Activated CD8-positive, alpha-beta memory T cell treated with anti-CD3 and anti-CD28 coated beads, Interleukin-2, amount 10 ng/mL, durations not matched to agents 7 days and 5 days (primary cell): ENCODE measurements at places on chromosomes 16 and 17.

- DNase-seq: peak; percentile 53
These were observed 20.9 kb downstream of the SOCS1 start for GRCh38 chr16:11234884-11235702.

DNA sequence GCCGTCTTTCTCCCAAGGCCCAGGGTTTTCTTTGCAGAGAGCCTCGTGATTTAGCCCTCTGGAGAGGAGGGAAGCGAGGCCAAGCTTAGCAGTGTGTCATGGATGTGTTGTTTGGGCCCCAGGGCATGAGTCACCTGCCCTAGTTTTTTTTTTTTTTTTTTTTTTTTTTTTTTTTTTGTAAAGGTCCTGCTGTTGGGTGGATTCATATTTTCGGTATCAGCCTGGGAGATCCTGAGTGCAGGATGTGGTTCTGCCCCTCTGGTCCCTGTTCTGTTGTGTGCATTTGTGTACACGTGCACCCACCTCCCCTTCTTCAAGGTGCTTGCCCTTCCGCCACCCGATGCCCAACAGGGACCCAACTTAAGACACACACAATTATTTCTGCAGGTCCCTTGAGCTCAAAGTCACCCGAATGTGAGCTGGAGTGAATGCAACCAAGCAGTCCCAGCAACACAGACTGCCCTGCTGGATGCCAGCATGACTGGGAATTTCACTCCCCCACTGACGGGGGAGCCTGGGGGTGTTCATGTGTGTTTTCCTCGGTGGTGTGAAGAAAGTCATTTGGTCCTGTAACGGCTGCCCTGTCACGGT lies 265.8 kb upstream of the TNRC6C start:
- peak; percentile 51 for DNase-seq

DNA sequence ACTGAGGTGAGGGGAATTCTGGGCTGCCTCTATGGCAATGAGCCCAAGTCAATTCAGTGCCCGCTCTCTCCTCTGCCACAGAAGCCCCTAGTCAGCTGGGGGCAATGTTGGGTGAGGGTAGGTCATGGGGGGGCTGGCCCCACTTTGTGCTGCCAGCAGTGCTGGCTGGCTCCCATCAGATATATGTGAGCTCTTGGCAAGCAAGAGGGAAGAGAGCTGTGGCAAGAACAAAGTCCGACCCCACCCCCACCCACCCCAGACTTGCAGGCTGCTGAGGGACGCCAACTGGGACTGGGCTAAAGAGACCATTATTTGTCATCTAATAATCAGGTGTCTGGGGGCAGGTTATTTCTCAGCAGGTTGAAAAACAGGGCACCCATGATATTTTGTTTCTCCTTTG lies 89.4 kb downstream of the YPEL2 start:
- no peak for DNase-seq

DNA sequence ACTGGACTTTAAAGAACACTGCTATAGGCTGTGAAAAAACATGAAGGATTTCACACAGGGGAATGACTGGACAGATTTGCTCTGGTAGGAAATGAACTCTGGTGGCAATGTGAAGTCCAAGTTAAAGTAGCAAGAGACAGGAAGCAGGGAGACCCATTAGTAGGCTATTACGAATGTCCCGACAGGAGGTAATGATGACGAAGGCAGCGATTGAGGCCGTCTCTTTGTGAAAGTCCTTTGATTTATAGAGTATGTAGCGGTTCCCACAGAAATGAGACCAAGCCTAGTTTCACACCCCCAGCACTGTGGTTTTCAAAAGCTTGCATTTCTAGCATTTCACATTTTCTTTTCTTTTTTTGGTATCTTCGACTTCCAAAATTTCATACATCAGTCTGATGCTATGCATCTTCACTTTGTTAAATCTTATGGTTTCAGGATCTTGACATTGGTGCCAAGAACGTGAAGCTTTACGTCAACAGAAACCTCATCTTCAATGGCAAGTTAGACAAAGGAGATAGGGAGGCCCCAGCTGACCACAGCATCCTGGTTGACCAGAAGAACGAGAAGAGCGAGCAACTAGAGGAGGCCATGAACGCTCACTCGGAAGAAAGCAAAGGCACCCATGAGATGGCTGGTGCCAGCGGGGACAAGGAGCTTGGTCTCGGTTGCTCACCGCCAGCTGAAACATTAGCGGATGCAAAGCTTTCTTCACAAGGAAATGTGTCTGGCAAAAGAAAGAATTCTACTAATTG lies 189.8 kb downstream of the KATNIP start:
- no peak for DNase-seq

GRCh38 chr16:8845699-8846298 lies 23.0 kb downstream of the CARHSP1 start:
- DNase-seq: no peak

- DNase-seq: no peak
These were observed 162.5 kb upstream of the CNTNAP4 start for GRCh38 chr16:76114681-76115080.

DNA sequence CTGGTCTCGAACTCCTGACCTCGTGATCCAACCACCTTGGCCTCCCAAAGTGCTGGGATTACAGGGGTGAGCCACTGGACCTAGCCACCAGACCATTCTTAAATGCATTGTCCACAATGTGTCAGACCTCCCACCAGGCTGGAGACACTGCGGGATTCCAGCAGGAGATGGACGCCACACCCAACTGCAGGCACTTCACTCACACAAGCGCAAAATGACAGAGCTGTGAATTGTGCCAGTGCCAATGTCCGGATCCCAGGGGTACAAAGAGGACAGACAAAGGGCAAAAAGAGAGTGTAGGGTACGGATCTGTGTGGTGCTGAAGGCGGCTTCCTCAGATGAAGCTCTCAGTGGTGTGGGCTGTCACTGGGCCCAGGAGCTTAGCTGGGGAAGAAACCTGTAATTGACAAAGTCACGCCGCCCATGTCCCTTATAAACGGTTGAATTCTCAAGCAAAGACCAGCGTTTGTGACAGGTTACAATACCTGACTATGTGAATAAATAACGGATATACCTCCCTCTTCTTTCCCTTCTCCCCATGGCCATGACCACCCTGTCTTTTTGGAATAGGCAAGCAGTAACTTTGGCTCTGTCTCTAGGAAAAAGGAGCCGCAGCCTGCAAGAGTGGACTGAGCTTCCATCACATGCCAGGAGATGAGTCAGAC lies 40.0 kb downstream of the HS3ST3A1 start:
- DNase-seq: no peak

DNA sequence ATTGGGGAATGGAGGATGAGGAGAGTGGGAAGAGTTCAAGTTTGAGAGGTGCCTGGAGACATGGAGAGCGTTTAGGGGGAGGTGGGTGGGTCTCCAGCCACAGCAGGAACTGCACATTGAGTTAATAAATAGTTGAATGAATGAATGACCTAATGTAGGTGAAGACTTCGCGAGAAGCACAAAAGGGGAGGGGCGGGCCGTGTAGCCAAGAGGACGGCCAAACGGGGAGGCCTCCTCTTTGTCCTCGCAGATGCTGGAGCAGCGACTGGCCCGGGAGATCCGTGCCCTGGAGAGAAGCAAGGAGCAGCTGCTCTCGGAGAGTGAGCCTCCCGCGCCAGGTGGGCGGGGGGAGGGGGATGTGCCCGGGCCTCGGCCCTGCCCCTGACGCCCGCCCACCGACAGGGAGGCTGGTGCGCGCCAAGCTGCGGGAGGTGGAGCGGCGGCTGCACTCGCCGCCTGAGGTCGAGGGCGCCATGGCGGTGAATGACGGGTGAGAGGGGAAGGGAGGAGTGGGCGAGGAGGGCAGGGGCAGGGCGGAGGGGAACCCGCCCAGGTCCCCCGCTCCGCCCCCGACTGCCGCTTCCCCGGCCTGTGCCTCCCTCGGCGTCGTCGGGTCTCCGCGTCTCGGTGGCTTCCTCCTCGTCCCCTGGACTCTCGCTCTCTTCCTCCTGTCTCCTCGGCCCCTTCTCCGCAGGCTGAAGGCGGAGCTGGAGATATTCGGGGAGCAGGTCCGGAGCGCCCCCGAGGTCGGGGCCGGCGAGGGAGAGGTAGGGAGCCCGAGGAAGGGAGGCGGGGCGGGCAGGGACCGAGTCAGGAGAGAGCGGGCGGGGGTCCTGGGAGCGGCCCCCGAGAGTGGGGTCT lies 12.9 kb downstream of the SYCE1L start:
- DNase-seq: peak; percentile 72

DNA sequence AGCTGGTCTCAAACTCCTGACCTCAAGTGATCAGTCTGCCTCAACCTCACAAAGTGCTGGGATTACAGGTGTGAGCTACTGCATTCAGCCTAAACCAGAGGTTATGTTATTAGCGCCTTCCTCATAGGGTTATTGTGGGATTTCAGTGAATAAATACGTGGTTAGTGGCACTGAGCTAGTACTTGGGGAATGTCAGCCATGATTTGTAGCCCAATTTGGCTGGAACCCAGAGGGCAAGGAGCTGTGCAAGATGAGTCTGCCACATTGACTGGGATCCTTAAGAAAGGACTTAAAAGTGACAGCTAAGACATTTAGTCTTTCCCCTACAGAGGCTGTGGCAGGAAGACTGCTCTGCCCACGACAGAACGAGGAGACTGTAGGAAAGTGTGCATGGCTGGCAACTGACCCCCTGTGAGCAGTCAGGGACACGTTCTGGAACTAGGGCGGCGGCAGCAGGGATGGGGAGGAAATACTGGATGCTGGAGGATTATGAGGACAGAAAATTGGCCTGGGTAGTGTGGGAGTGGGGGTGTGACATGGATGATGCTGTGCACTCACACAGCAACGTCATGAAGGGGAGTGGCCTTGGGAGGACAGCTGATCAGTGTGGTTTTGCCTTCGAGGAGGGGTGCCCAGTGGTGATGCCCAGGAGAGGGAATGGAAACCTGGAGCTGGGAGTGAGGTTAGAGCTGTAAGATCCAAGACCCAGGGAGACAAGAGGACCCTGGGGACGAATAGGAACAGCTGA lies 14.6 kb downstream of the ATP5PD start:
- peak; percentile 74 for DNase-seq

DNA sequence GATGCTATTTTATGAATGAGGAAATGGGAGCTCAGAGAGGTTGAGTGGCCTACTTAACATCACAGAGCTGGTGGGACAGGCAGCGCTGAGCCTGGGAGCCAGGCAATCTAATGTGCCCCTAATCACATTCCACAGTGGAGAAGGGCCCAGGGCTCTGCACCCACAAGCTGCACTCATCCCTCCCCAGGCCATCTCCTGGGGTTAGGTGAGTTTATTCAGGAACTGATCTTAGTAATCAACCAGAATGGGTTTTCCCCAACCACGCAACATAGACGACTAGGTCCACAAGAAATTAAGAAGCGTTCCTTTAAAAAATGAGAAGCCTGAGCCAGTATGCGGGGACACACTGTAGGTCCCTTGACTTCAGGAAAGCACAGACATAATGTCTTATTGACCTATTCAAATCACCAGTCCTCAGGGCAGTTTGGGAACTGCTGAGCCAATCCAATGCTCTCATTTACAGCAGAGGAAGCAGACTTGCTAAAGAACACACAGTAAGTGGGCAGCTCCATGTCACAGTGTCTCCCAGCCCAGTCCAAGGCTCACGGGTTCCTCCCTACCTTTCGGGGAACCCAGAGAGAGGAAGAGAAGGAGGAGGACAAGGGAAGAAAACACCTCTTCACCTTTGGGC lies 2.3 kb downstream of the MPP3 start:
- no peak for DNase-seq

GRCh38 chr16:47925811-47926460 lies 229.9 kb downstream of the ABCC12 start:
- DNase-seq: no peak

GRCh38 chr16:988471-989353 lies 7.1 kb downstream of the SOX8 start:
- DNase-seq: no peak

DNA sequence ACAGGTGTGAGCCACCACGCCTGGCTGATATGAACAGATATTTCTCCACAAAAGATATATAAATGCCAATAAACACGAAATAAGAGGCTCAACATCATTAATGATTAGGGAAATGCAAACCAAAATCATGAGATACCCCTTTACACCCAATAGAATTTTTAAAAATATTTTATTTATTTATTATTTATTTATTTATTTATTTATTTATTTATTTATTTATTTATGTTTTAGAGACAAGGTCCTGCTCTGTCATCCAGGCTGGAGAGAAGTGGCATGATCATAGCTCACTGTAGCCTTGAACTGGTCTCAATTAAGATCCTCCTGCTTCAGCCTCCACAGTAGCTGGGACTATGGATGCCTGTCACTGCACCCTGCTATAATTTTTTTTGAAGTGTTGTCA lies 30.8 kb downstream of the APPBP2 start:
- no peak for DNase-seq

DNA sequence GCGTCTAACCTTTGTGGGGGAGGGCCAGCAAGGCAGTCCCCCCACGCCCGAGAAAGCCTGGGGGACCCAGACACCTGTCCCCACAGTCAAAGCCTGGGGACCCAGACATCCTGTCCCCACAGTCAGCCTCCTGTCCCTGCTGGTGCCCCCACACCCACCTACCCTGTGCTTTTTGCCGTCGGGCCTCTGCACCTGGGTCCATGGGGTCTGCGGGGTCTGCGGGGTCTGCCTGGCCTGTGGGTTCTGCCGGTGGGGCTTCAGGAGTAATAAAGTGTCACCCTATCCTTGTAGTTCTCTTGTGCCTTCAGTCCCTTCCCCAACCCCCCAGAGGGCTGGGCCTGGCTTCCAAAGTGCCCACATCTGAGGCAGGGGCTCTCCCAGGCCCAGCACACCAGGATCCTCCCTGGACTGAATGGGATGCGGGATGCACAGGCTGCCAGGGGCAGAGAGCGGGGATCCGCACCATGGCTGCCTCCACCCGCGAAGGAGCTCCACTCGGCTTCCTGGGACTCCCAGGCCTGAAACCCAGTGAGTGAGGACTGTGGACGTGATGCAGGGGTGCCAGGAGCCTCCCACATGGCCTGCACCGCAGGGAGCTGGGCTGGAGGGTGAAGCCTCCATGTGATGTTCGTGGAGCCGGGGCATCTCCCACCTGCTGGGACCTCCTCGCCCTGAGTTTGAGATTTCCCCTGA lies 16.3 kb upstream of the DPEP1 start:
- DNase-seq: no peak

DNA sequence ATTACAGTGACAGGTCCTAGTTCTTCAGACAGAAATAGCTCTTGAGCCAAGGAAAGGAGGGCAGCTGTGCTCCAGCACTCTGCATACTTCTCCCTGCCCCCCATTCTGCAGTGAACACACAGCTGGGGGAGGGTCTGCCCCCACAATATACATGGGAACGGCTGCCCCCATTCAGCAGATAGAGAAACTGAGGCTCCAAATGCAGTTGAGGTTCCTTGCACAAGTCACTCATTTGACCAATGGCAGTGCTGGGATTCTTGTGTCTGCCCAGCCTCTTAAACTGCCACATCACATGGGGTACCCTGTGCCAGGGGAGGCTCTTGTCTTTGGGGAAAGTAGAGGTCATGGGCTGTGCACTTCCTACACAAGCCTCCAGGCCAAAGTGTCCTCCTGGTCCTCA lies 10.9 kb upstream of the PDP2 start:
- DNase-seq: no peak
